ENCODE measurements at places on chromosomes 5 and 9.

- no peak for DNase-seq
Measured at GRCh38 chr9:95670122-95670521, 153.4 kb upstream of the PTCH1 start.

DNA sequence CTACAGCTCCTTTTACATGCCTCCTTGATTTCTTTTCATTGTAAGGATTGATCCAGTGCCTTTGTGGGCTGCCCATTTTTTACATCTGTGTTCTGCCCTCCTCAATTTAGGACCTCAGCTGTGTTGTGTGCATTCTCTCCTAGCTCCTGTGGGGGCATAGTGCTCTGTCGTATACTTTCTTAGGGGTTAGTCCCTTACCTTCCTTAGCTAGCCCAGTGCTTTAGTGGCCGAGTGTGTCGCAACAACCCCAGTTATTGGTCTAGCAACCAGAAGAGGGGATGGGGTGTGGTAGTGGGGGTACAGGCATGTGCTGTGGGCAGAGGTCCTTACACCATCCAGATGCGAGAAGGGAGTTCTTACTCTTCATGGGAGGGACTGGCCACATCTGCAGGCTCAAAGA is 12.1 kb downstream of the MTRR start:
- DNase-seq, result no peak

GRCh38 chr5:17182494-17182893 is 34.9 kb upstream of the BASP1 start:
- no peak for DNase-seq

DNA sequence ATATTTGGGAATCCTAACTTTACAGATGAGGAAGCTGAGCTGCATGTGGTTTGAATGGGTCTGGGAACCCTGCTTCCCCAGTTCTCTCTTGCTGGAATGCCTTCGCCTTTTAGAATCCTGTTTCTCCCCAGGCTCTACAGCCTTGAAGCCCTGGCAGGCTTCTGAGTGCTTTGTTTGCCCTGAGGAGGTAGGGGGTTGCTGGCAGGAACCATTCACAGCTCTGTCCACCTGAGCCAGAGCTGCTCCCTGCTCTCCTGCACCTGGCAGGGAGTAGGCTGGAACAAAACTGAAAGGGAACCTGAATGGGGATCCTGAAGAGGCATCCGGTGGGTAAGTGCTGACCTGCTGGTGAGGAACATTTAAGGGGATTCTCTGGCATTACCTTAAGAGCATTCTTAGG is 33.0 kb downstream of the KIF4B start:
- no peak for DNase-seq

Measured in amniotic stem cell (primary cell).